GM12864 (cell line): ENCODE measurements at places on chromosomes 11 and 22.
A peak's percentile ranks its signal among the peaks of the same experiment; 100 is the strongest.

GRCh38 chr11:99937330-99937729 is 749.8 kb upstream of the ARHGAP42 start:
- no peak for DNase-seq

- DNase-seq: no peak
Measured at GRCh38 chr22:26127556-26127955, 41.7 kb upstream of the SEZ6L start.

DNA sequence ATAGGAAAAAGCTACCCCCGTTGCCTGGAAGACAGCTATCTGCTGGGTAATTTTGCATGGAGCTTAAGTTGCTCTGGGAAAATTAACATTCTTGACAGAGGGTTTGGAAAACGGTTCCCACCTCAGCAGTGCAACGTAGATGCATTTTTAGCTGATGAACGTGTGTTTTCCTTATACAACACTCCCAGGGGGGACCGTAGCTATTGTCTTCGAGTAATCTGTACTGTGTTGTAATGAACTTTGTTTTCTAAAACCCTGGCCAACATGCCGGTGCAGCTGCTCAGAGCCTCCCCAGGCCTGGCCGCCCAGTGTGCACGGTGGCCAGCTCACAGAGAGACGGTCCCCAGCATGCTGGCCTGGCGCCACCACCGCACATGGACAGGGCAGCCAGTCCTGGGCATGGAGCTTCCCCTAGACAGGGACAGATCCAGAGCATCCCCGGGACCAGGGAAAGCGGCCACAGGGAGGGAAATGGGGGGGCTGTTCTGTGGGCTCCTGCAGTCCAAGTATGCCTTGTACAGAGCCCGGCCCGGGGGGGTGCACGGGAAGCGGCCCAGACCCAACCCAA is 2.2 kb downstream of the TNNT3 start:
- no peak for DNase-seq

- DNase-seq: no peak
Measured at GRCh38 chr22:41229730-41230400, 10.9 kb downstream of the CHADL start.

DNA sequence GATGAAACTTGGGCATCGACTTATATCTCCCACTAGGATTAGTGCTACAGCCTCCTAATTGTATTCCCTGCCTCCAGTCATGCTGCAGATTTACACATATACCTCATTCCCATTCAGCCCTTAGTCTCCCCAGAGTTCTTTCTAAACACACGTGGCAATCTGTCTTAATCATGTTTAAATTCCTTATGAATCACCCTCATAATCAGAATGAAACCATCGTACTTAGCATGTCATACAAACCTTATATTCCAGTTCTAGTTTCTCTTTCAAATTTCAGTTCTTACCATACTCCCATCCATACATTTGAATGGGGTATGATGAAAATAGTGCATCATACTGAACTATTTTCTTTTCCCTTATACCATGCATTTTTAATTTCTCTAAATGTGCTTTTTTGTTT is 6.0 kb upstream of the OR10A2 start:
- no peak for DNase-seq

- DNase-seq: no peak
Measured at GRCh38 chr11:114181195-114181594, 115.0 kb upstream of the NNMT start.

GRCh38 chr11:70779433-70780245 is 381.3 kb downstream of the CTTN start:
- no peak for DNase-seq

DNA sequence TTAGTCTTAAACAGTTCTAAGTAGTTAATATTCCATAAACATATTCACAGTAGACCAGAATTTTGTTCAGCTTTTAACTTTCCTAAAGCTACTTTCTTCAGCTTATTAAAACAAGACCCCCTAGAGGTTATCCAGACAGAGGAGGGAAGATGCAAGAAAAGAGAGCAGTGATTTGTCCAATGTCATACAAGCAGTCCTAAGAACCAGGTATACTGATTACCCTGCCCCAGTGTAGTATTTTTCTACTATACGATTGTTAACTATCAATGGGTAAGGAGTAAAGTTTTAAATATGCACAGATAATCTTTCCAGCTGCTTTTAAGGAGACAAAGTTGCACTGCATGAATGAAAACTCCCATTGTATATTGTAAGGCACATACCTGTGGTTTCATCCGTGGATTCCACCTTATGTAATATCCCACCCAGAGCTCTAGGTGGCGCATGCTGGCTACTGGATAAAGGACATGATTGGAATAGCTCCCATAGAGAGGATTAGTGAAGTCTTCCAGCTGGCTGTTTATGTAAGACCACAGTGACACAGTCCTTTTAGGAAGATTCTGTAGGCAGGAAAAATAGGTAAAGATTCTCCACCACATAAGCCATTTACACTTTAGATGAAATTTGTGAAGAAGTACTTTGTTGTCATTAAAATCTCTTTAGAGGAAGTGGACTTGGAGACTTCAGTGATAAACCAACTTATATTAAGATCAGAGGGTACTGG is 45.6 kb downstream of the CEP57 start:
- DNase-seq: peak; percentile 12

DNA sequence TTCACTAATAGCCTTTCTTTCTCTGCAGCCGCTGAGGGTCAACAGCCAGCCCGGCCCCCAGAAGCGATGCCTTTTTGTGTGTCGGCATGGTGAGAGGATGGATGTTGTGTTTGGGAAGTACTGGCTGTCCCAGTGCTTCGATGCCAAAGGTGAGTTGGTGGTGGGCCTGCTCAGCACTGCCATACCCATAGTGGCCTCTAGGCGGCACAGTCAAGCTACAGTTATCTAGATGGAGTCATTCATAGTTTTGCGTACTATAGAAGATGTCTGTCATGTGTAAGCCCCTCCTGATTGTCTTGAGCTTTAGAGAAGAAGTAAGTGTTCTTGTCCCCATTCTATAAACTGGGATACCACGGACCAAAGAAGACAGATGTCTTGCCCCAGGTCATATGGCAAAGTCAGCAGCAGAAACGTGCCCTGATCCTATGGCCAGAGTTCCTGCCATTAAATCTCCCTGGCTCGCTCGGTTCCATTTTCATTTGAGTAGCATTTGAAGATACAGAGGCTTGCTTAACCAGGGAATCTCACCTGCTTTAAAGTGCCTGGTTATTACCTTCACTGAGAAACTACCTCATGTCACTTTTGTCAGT is 42.1 kb upstream of the CRTAM start:
- peak; percentile 19 for DNase-seq

DNA sequence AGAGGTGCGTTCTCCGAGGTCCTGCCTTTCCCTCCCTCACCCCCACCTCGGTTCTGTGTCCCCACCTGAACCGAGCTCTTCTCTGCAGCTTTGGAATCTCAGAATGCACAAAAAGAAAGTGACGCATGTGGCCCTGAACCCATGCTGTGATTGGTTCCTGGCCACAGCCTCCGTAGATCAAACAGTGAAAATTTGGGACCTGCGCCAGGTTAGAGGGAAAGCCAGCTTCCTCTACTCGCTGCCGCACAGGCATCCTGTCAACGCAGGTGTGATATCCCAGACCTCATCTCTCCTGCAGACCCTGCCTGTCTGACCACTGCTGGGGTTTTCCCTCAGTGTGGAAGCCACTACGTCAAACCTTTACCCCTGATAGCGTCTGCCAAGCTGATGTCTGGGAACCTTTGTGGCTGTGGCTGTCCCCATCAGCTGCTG is 13.9 kb downstream of the ACP2 start:
- DNase-seq: no peak

GRCh38 chr11:117950301-117950700 is 21.1 kb upstream of the TMPRSS13 start:
- DNase-seq: no peak

GRCh38 chr22:17647991-17648390 is 9.4 kb downstream of the BCL2L13 start:
- DNase-seq: no peak

GRCh38 chr11:125036933-125037332 is 26.2 kb upstream of the SLC37A2 start:
- no peak for DNase-seq

DNA sequence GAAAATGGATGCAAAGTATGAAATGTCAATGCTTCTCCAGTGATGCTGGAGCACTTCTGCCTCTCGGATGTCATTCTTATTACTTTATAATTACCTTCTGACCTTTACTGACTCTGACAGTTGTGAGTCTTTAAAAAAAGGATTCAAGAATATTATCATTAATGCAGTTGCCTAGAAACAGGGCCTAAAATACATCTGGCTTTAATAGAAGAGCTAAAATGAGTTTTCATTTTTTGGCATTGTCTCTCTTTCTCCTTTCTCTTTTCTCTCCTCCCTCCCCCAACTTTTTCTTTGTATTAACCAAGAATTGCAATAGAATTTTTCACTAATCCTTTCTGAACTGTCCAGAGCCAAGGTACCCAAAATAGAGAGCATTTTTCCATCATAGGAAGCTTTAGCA is 45.9 kb downstream of the FDX1 start:
- DNase-seq: no peak

- DNase-seq: no peak
Measured at GRCh38 chr22:19819208-19819910, 35.3 kb downstream of the GNB1L start.

- no peak for DNase-seq
Measured at GRCh38 chr11:15774388-15774939, 581.9 kb downstream of the SOX6 start.

DNA sequence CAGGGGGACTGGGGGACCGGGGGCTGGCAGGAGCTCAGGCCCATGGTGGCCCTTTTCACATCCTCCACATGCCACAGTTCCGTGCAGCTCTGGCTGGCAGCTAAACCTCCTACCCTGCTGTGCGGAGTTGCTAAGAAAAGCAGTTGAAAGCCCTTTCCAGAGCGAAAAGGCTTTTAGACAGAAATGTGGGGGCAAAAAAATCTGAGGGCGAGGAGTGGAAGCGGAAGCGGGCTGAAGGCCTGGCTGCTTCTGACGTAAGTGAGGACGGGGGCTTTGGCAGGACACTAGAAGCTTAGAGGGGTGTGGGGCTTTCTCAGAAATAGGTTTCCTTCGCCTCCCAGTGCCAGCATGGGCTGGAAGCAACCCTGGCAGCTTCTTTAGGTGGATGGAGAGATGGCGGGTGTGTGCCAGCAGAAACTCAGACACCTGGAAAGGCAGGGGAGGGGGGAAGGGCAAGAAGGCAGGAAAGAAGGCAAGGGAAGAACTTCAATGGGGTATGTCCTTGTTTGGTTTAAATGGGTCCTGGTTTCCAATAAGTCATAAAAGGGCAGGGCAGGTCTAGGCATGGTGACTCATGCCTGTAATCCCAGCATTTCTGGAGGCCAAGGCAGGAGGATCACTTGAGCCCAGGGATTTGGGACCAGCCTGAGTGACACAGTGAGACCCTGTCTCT is 11.2 kb upstream of the DGKZ start:
- no peak for DNase-seq

GRCh38 chr11:112958670-112959069 is 2.5 kb upstream of the NCAM1 start:
- DNase-seq: no peak

- no peak for DNase-seq
Measured at GRCh38 chr11:35030716-35031213, 108.2 kb upstream of the CD44 start.

- no peak for DNase-seq
Measured at GRCh38 chr11:75245356-75246005, 4.9 kb downstream of the TPBGL start.

DNA sequence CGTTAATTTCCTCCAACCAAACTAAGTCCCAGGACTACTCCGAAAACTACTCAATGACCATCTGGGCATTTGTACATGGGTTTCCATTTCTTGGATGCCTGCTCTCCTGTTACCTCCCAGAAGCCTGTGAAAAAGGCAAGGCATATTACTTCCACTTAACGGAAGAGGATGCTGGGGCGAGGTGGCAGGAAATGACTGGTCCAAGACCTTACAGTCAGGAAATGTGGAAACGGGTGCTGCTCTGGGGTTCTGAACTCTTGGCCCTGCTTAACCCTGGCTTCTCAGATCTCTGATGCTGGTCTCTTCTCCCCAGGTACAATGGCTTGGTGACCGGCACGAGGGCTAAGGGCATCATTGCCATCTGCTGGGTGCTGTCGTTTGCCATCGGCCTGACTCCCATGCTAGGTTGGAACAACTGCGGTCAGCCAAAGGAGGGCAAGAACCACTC is 12.9 kb downstream of the ADORA2A start:
- DNase-seq: no peak

DNA sequence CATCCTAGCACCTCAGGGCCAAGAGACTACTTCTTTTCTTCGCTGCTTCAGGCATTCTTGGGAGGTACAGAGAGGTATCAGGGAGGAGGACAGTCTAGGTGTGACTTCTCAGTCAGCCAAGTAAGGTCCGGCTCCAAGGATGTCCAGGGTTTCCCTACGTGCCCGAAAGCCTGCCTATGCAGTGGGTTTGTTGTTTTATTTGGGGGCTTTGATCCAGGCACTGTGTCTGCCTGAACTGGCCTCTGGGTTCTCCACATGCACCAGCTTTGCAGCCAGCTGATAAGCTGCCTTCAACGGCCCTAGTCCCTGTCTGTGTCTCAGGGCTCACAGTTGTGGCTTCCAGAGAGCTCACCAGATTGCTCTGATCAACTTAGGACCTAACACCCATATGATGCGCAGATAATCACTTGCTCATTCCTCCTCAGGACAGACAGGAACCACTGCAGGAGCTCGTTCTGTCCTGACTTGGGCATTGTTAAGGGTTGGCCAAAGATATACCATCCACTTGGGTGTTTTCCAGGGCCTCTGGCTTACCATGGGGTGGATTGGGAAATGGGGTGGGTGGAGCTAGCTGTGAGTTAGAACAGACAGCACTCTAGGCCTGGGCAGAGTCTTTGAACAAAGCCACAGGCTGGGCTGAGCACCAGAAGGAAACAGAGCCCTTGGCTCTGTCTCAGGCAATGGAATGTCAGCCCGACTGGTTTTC is 45.5 kb upstream of the CRYBB3 start:
- no peak for DNase-seq

- DNase-seq: no peak
Measured at GRCh38 chr11:94283678-94284077, 20.7 kb upstream of the IZUMO1R start.

DNA sequence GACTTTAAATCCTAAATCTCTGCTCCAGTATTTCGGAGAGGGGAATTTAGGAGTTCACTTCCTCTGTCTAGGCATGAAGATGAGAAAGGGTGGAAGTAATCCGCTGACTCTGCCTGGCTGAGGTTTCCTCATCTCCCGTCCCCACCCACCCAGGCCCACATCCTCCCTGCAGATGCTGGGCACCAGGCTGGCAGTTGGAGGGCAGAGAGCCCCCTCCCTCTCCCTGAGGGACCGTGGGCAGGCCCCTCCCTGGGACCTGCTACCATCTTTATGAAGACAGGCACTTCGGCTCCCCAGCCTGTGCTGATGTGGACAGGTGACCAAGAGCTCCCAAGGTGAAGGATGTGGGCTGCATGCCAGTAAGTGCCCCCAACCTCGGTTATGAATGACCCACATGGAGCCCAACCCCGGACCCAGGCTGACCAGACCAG is 6.7 kb downstream of the CASTOR1 start:
- DNase-seq: no peak
